ENCODE measurements at places on chromosomes 2 and 18. TPM values are rescaled to one million over a fixed set of nuclear protein-coding genes. Genes with fewer than 3 reads are reported as not detected.

Gene TTN
- 7.0 TPM for total RNA-seq

Gene DARS1
- total RNA-seq = 94.0 TPM

Gene CRYGD
- not detected for total RNA-seq

Gene SLC38A11
- not detected for total RNA-seq

Gene OBSL1
- not detected for total RNA-seq

Gene HTR2B
- not detected for total RNA-seq

Gene TMEM163
- total RNA-seq = 2.1 TPM

Gene REG1B
- total RNA-seq = not detected

Gene DDX18
- total RNA-seq = 78.2 TPM

Gene HJURP
- 111 TPM for total RNA-seq

Gene ADD2
- total RNA-seq = 1.2 TPM

Gene SCN1A
- total RNA-seq = not detected

Gene ZSWIM2
- total RNA-seq = not detected

Gene EFHD1
- 0.23 TPM for total RNA-seq

Gene SERPINB11
- total RNA-seq = not detected

Gene DPP10
- not detected for total RNA-seq

Gene MATN3
- total RNA-seq = not detected

Gene LYPD6B
- total RNA-seq = not detected

Gene MBD5
- total RNA-seq = 44.8 TPM

Gene SALL3
- not detected for total RNA-seq

Gene CCDC74B
- 0.23 TPM for total RNA-seq

Gene AKAIN1
- total RNA-seq = not detected

Gene RAB6C
- 0.18 TPM for total RNA-seq

Gene TUBA3D
- total RNA-seq = not detected

Gene INO80D
- total RNA-seq = 26.7 TPM

Gene REG3G
- total RNA-seq = not detected

Gene PRKAG3
- total RNA-seq = not detected

Gene ROCK2
- 22.3 TPM for total RNA-seq

Gene SNORC
- total RNA-seq = 1.8 TPM

Gene GRHL1
- 1.0 TPM for total RNA-seq

Gene UGT1A5
- total RNA-seq = not detected

Gene QPCT
- not detected for total RNA-seq

Gene GNAL
- not detected for total RNA-seq

Gene ERFE
- not detected for total RNA-seq

Gene OTX1
- 0.58 TPM for total RNA-seq

Gene POTEI
- not detected for total RNA-seq

Gene AGXT
- not detected for total RNA-seq

Gene ATG9A
- 56.6 TPM for total RNA-seq

Gene GALNT3
- 11.3 TPM for total RNA-seq

Gene RGPD4
- 0.35 TPM for total RNA-seq

Gene AMER3
- total RNA-seq = not detected

Gene PTH2R
- total RNA-seq = 0.12 TPM

Gene SLC14A1
- total RNA-seq = 6.8 TPM

Gene GPR55
- total RNA-seq = 58.8 TPM

Measured in activated CD8-positive, alpha-beta memory T cell treated with anti-CD3 and anti-CD28 coated beads, Interleukin-2, amount 10 ng/mL, durations not matched to agents 7 days and 5 days (primary cell).